NCI-H345 (cell line): ENCODE measurements at places on chromosomes 11 and 22.

- DNase-seq = no peak
These were observed 44.5 kb downstream of the RTL6 start for GRCh38 chr22:44453441-44454112.

DNA sequence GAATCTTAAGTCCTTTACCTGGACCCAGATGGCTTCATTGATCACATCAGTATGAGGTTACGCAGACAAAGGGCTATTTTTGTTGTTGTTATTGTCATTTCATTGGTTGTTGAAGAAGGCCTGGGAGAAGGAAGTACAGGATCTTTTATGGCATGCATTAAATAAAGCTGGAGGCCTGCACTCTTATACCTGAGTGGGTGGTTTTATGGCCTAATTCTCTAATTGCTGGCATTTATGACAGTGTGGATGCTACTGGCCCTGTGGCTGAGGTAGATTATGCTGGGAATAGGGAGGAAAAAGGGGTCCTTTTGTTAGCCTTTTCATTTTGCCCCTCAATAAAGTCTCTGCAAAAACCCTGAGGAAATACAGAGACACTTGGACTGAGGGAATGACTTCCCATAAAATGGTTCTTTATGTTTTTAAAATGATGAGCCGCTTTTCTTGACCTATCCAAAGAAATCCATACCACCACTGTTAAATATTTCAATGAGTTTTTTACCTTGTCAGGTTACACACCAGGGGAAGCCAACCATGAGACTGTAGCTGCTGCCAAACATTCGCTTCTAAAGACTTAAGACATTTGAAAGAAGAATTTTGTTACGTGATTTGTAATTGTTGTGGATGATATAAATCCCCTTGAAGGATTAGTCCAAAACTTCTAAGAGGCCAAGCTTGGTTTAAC, 6.8 kb downstream of the KMT2A start:
- DNase-seq = no peak

DNA sequence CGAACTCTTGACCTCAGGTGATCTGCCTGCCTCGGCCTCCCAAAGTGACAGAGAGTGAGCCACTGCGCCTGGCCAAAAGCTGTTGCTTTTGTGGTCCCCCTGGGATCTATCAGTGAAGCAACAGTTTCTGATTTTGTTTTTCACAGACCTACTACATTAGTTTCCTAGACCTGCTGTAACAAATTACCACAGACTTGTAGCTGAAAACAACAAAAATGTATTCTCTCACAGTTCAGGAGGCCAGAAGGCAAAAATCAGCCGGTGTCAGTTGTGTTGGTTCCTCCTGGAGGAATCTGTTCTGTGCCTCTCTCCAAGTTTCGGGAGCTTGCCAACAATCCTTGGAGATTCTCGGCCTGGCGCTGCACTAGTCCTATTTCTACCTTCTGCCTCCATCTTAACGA, 8.5 kb upstream of the SLC35C1 start:
- no peak for DNase-seq

DNA sequence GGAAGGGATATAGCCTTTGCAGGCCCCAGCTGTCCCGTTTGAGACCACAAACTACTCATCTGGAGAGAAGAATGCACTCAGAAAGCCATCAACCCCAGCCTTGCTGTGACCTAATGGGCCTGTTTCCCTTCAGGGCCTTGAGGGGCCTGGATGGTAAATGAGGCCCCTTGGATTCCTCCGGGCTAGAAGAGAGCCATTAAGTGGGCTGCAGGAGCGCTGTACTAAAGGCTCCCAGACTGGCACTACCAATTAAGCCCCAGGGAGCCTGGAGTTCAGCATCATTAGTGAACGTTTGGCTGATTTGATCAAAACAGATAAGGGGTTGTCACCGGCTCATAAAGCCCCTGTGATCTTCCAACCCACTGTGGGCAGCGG, 23.0 kb downstream of the CD5 start:
- DNase-seq = no peak

DNA sequence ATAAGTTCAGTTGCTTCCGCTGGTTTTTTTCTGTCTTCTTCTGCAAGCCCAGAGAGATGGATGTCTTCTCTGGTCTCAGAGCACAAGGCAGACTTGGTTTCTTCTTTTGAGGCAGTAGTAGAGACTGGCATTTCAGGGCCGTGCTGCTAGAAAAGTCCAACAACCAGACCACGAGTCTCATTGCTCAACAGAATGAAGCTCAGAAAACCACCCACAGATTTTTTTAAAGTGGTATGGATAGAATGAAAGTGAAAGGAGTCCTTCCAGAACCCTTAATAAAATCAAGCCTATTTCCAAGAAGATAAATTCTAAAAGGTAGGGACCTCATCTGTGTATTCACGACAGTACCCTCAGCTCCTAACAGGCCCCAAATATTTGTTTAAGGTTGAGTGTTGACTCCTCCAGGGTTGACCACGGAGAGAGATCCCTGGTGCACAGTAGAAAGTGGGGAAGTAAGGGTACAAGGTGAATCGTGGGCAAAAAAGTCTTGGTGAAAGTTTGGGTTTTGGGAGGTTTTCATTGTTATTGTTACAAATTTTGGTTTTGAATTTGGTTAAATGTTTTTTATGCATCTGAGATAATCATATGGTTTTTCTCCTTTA, 43.6 kb upstream of the DDX6 start:
- DNase-seq = no peak

GRCh38 chr11:127002669-127003259, 2.2 kb upstream of the KIRREL3 start:
- DNase-seq = peak; percentile 60

DNA sequence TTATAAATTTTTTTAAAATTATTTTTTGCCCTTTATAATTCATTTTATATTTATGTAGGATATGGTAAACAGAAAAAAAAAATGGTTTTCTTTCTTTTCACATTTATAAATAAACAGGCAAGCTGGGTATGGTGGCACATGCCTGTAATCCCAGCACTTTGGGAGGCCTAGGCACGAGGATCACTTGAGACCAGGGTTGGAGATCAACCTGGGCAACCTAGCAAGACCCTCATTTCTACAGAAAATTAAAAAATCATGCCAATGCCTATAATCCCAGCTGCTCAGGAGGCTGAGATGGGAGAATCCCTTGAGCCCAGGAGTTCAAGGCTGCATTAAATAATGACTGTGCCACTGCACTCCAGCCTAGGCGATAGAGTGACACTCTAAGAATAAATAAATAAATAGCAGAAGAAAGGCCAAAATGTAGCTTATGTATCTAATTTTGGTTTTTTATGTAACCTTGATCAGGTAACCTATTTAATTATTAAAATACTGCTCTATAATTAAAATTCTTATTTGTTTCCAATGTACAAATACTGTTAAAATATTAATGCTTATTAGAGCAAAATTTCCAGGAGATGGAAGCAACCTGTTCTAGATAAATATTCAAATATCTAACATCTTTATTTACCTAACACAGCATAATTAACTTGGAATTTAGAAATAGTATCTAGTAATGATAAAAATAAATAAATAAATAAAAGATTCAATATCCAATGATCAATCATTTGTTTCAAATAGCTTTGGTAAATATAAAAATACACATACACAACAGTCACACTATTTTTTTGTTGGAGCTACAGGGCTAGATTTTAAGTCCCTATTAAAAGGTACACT, 21.4 kb downstream of the PI4KA start:
- DNase-seq = no peak

- peak; percentile 29 for DNase-seq
These were observed 38.8 kb downstream of the TXN2 start for GRCh38 chr22:36442506-36443197.

GRCh38 chr11:11446967-11447366, 93.9 kb upstream of the CSNK2A3 start:
- DNase-seq = no peak

GRCh38 chr22:29253561-29254285, 14.1 kb downstream of the RHBDD3 start:
- DNase-seq = no peak

- no peak for DNase-seq
These were observed 20.5 kb upstream of the SORL1-AS1 start for GRCh38 chr11:121473064-121473777.

DNA sequence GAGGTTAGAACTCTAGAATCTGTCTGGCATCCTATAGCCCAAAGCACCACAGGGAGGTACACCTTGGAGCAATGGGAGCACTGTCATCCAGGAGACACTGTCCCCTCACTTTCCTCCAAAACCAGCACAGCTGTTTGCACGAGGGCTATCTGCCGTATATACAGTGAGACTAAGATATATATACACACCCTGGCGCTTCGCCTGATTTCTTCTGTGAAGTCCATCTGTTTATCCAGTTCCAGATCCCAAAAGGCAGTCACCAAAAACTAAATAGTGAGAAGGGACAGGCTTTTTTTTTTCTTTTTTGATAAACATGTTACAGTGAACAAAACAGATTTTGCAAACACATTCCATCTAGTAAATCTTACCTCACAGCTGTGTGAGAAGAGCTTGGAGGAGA, 68.5 kb downstream of the ARFGAP2 start:
- DNase-seq = no peak

DNA sequence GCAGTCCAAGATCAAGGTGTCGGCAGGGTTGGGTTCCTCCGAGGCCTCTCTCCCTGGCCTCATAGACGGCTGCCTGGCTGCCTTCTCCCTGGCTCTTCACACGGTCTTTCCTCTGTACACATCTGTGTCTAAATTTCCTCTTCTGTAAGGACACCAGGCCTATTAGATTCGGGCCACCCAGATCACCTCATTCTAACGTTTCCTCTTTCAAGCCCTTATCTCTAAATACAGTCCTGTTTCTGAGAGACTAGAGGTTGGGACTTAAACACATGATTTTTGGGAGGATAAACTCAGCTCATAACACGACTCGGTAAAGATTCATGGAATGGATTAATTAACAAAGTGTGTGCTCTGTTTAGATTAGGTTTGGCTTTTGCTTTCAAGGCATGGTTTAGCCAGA, 136.0 kb upstream of the SORL1-AS1 start:
- no peak for DNase-seq

GRCh38 chr11:115578275-115578674, 74.1 kb upstream of the CADM1 start:
- no peak for DNase-seq

DNA sequence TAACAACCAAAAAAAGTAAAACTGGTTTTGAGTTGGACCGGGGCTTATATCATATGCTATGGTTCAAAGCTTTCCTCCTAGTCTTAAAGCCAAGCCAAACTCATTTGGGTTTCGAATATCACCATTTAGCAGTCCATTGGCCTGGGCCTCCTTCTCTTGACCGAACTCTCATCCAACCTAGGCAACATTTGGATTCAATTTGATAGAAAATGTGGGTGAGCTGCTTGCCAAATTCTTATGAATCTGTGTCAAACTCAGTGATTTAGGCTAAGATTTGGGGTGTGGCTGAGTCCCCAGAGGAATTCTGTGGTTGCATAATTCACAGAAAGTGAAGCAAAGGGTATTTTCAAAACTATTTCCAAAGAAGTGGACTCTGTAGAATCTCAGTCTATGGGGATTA, 83.7 kb downstream of the BLID start:
- no peak for DNase-seq

- DNase-seq = no peak
These were observed 7.2 kb downstream of the PRRG4 start for GRCh38 chr11:32836946-32837345.

DNA sequence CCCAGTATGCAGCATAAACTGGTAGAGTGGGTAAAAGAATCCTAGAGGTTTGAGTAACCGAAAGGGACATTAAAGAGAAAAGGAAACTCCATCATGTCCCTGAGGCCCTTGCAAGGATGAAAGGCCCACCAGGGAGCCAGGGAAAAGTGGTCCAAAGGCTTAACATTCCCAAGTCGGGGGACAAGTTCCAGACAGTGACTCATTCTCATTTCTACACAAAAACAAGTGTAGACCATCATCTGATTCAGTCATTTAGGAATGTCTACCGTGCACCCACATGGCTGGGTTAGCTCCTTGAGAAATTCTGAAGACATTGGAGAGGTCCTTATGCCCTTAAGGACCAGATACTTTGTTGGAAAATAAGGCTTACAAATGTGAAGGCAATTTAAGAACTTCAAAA, 4.8 kb upstream of the NOX4 start:
- DNase-seq = no peak

GRCh38 chr11:70220920-70221319, 17.8 kb downstream of the FADD start:
- no peak for DNase-seq

DNA sequence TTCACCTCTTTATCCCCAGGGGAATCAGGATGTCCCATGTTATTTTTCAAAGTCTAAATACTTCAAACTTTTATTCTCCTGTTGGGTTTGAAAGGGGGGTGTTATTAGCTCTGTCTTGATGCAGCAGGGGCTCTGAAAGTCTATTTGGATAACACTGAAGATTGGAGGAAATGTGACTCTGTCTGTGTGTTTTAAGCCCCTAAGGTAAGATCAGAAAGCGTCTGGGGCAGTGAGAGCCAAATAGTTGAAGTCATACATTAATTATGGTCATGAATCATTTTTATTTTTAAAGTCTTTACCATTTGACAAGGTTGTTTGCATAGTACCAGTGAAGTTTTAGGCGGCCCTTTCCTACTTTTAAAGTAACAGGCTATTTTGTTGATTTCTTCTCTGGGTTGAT, 139.0 kb downstream of the UVRAG start:
- DNase-seq = no peak
